ENCODE measurements at places on chromosomes 16 and 17.

DNA sequence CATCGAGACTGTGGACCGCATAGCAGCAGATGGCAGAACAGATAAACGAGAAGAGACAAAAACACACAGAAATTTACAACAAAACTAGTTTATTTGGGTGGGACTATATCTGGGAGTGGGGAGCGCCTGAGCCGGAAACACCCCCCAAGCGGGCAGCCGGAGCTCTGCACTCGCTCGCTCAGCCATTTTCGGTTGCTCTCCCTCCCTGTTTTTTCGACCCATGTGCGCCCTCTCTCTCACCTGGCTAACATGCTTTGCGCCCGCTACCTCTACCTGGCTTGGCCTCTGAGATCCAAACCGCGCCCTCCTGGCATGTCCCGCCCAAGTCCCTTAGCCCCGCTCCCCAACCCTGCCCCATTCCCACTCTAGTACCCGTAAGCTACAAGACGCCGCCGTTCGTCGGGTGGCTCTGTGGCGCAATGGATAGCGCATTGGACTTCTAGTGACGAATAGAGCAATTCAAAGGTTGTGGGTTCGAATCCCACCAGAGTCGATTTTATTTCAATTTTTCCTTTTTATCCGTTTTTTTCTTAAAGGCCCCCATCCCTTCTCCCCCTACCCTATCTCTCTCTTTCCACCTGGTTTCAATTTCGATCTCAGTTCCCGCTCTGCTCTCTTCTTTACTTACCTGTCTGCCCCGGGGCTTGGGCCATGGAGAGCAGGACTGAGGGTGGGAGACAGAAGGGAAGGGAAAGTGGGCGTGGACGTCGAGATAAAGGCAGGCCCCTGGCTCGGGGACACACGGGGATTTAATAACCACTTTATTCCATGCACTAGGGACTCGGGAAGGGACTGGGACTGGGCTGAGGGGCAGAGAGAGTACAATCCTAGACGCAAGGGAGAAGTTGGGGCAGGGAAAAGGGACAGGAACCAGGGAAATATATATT lies 2.4 kb upstream of the ALOXE3 start:
- DNase-seq = peak; percentile 70

DNA sequence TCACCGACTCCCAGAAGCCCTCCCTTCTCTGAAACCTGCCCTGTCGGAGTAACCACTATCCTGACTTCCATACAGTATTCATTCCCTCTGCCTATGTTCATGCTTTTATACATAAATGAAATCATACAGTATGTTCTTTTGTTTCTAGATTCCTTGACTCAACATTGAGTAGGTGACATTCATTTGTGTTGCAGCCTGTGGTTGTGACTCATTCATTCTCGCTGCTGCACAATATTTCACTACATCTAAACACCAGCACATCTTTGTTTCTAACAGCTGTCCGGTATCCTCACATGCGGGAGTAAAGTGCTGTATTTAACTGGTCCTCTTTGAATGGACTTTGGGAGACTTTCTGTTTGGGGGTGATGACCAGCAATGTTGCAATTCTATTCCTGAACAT lies 135.0 kb upstream of the FOXF1 start:
- DNase-seq = no peak

DNA sequence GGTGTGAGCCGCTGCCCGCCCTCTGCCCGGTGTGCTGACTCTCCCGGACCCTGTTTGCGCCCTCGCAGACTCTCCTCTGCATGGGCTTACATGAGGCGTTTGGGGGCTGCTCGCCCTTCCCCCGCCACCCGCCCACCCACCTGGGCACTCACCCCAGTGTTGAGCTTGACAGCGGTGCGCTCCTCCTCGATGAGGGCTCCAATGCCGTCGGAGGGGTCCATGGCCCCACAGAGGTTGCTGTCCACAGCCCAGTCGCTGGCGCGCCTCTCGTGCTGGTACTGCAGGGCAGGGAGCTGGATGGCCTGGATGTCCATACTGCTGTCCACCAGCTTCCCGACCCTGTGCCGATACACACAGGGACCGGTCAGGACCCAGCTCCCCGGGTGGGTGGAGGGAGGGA lies 21.4 kb upstream of the RNPS1 start:
- no peak for DNase-seq

DNA sequence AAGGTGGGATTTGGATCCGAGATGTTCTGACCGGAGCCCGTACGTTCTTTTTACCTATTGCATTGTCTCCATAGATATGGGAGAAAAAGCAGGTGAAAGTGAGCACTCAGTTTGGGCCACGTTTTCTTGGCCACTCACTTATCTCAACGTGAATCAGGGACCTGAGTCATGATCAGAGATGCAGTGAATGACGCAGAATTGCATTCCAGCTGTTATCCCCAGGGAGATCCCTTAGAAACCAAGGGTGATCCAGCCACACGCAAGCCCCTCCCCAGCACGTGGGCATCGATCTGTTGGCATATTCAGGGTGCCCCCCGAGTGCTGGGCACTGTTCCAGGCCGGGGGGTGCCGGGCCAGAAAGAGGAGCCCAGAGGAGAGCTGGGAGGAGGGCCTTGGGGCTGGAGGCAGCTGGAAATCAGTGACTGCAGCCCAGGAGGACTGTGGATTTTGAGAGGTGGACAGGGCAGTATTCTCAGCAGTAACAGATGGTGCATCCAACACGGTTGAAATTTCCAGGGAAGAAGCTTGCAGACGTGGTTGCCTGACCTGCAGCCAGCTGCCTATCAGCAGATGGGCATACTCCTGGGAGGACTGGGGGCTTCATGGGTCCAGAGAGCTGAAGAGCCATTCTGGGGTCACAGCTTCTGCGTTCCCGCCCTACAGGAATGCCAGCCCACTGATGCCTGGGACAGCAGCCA lies 87.2 kb upstream of the CACNG5 start:
- DNase-seq = peak; percentile 72

GRCh38 chr17:38442548-38442947 lies 14.3 kb downstream of the ARHGAP23 start:
- no peak for DNase-seq

DNA sequence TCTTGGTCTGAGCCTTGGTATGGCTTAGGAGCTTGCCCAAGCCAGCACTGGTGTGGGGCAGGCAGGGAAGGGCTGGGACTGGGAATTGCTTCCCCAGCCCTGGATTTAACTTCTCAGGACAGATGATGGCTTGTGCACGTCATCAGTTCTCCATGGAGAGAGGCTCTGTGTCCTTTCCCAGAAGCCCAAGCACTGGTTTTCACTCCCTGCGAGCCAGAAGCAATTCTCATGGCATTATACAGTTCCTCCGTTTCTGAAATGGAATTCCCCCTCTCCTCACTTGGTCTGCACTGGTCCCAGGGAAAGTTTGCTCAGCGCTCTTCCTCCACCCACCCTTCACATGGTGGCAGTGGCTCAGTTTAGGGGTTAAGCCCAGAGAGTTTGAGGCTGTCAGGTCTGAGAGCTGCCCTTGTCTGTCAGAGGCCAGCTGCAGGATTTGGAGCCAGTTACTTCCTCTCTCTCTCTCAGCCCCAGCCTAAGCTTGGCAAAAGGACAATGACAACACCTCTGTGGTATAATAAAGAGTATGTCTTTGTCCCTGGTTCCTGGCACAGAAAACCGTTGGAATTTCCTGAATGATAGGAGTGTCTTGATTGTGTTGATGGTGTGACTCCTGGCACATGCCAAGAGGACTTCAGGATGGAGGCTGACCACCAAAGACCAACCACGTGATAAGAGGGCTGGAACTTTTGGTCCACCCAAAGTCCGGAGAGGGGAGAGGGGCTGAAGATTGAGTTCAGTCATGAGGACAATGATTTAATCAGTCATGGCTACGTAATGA lies 219.6 kb upstream of the TNRC6C start:
- DNase-seq = no peak

DNA sequence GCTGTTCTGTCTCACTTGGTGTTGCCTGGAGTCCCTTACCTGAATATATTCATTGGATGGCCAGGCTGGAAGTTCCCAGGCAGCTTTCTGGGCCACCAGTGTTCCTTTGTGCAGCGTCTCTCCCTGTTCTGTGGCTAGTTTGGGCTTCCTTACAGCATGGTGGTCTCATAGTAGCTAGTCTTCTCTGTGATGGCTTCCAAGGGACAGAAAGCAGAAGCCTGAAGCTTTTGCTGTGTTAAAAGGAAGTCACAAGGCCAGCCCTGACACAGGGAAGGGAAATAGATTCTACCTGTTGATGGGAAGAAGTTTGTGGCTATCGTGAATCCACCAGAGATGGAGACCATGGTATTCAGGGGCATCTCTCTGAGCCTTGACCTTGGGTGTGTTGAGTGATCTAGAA lies 34.6 kb downstream of the PLCG2 start:
- DNase-seq = no peak

DNA sequence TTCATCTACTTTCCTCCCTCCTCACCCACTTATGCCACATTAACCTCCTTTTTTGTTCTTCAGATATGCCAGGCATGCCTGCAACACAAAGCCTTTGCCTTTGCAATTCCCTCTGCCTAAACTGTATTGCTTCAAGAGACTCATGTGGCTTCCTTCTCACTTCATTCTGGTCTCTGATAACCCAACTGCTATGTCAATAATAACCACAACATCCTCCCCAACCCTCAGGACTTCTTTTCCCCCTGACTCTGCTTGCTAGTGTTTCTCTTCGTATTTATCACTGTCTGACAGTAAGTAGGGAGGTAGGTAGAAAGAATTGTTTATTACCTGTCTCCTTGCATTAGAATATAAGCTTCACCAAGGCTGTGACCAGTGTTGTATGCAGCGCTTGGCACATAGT lies 22.4 kb downstream of the RBL2 start:
- DNase-seq = no peak
